Right hindlimb (tissue), 1 donor: ENCODE measurements at places on chromosomes 16 and 17.

- DNase-seq = no peak
Measured at GRCh38 chr16:22318690-22319358, 21.6 kb downstream of the POLR3E start.

- no peak for DNase-seq
Measured at GRCh38 chr17:68324114-68324513, 32.8 kb downstream of the ARSG start.

- DNase-seq = no peak
Measured at GRCh38 chr17:77354420-77354669, 213.6 kb downstream of the SEC14L1 start.

- no peak for DNase-seq
Measured at GRCh38 chr17:71117466-71117865, 948.1 kb downstream of the KCNJ2 start.

DNA sequence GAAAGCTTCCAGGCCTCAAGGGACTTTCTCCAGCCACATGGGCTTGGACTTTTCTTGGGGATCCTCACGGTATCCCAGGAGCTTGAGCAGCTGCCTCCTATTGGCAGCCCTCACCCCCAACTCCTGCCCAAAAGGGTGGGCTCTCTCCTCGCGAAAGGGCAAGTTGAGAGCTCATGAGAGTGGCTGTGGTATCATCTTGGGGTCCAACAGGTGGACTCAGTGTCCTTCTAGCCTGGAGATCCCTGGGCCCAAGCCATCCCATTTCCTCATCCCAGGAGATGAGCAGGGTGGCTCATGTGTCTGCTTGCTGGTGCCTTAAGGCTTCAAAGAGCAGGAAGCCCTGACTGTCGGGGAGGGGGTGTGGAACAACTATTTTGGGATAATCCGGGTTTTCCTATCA lies 17.7 kb downstream of the TBX4 start:
- no peak for DNase-seq

DNA sequence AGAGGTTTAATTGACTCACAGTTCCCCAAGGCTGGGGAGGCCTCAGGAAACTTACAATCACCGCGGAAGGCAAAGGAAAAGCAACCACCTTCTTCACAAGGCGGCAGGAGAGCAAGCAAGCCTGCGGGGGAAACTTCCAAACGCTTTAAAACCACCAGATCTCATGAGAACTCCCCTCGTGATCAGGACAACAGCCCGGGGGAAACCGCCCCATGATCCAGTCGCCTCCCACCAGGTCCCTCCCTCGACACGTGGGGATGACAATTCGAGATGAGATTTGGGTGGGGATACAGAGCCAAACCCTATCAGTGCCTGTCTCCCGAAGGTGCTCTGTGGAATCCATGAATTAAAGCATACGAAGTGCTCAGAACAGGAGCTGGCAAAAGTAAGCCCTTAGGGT lies 43.9 kb upstream of the ABR start:
- DNase-seq = no peak

DNA sequence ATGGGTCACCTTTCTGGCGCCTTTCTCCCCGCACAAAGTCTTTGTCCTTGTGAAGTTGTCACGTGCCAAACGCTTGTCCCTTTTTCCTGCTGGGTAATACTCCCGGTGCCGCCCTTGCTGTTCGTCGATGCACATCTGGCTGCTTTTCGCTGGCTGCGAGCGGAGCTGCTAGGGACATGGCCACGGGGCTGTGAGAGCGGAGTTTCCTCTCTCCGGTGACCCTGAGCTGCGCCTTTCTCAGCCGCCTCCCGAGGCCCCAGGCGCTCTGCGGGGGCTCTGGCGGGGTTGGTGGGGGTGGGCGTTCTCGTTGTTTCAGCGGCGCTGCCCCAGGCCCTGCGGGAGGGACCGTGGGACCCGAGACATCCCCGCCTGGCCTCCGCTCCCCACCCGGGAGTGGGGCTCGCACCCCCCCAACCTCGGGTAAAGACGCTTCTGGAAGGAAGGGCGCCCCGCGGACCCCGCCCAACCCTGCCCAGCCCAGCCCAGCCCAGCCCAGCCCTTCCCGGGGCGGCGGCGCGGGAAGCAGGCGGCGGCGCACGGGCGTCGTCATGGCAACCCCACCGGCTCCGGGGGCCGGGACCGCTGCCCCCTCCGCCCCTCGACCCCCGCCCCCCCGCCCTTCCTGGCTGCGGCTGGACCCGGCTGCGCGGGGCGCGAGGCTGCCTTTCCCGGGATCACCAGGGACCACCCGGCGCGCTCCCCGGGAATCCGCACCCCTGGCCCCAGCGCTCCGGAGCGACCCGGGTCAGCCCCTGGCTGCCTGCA lies 12.3 kb downstream of the CHMP6 start:
- DNase-seq = no peak

DNA sequence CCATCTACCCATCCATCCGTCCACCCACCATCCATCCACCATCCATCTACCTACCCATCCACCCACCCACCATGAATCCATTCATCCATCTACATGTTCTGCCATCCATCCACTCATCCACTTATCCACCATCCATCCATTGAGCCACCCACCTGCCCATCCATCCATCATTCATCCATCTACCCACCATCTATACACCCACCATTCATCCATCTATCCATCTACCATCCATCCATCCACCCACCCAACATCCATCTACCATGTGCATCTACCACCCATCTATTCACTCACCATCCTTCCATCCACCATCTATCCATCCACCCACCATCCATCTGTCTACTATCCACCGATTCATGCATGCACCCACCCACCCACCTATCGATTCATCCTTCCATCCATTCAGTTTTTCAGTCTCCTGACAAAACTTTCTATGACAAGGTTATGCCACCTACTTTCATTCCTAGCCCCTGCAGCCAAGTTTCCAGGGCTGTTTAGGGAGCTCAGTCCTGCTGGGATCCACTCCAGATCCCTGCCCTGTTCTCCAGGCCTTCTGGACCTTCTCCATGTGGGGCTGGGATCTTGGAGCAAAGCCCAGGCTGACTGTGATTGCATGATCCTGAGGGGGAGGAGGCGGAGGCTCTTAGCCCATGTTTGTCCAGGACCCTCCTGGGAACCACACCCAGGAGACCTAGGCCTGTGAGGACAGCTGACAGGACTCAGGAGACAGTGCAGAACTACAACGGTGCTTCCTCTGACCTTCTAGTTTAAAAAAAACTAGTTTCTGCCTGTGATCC lies 27.4 kb downstream of the BCO1 start:
- peak; percentile 70 for DNase-seq

DNA sequence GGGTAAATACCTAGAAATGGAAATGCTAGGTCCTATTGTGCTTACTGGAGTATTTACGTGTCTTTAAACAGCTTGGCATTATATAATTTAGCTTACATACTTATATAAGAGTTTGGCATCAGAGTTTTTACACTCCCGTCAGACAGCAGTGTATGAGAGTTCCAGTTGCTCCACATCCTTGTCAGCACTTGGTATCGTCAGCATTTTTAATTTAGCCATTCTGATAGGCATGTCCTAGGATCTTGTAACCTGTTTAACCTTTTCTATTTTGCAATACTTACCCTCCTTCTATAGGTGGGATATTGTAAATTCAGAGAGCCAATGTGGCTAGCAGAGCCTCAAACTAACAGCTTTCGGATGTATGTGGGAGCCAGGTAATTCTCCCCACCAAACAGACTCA lies 228.3 kb upstream of the EEF2KMT start:
- no peak for DNase-seq

GRCh38 chr16:22372882-22373661 lies 1.3 kb downstream of the CDR2 start:
- no peak for DNase-seq

DNA sequence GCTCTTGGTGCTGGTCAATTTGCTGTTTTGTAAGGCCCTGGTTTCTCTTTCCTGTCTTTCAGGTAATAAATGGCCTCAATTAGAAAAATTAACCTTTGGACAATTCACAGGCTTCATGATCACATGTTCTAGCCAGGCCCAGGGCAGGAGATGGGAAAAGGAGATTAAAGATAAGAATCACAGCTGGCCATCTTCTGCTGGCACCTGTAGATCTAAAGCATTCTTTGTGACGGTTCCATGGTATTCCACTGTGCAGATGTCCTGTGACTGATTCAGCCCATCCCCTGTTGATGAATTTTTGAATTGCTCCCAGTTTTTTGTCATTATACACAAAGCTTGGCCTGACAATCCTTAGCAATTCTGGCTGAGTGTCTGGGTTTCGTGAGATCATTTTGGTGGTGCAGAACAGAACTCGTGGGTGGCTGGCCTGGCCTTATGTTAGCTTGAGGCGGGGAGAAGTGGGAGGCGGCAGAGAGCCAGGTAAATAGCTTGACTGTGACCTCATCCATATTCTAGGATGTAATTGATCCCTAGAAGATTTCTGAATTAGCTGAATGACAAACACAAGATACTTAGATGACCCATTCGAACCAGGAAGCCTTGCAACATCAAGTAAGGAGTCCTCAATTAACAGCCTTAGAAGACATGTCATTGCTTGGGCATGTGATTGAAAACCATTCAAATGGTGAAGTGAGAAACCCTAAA lies 14.1 kb downstream of the TMC5 start:
- no peak for DNase-seq

- DNase-seq = peak; percentile 21
Measured at GRCh38 chr17:77499699-77500435, 359.1 kb downstream of the SEC14L1 start.

GRCh38 chr16:11877374-11877773 lies 26.0 kb upstream of the RSL1D1 start:
- no peak for DNase-seq

DNA sequence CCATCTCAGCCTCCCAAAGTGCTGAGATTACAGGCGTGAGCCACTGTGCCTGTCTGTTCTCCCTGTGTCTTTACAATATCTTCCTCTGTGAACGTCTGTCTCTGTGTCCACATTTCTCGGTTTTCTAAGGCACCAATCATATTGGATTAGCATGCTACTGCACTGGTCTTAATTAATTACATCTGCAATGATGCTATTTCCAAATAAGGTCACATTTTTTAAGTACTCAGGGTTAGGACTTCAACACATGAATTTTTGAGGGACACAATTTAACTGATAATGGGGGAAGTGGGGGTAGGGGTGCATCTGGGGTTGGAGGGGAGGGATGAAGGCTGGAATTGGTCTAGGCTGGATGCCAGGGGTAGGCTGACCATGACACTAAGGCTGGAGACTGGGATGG lies 102.6 kb downstream of the N4BP1 start:
- DNase-seq = no peak

DNA sequence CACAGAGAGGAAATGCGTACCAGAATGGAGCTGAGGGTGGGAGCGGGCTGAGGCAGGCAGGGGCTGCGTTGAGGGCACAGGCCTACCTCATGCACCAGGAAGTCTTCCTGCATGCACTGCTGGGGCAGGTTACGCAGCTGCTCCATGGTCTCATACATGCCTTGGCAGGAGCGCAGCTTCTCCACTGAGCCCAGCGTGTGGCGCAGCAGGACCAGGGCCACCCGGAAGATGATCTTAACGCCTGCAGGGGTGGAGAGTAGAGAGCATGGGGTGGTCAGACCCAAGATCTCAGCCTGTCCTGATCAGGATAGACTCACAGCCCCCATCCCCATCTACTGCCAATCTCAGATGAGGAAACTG lies 3.4 kb upstream of the CD2BP2 start:
- no peak for DNase-seq

DNA sequence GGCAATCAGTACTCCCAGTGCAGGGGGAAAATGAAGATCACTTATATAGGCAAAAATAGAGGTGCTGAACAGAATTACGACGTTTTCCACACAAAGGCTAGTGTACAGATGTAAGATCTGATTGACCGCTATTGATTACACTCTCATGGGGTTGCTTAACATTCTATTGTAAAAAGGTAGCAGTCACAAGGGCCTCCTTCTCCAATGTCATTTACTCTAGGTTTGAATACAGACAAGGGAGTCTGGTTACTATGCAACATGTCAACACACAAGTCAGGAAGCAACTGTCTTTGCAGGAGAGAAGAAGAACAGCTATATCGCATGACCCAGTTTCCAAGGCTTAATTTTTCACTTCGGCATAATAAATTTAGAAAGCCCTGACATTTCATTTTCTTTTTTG lies 7.9 kb downstream of the KRT37 start:
- DNase-seq = no peak

- DNase-seq = no peak
Measured at GRCh38 chr17:41555105-41555887, 16.6 kb downstream of the KRT9 start.

DNA sequence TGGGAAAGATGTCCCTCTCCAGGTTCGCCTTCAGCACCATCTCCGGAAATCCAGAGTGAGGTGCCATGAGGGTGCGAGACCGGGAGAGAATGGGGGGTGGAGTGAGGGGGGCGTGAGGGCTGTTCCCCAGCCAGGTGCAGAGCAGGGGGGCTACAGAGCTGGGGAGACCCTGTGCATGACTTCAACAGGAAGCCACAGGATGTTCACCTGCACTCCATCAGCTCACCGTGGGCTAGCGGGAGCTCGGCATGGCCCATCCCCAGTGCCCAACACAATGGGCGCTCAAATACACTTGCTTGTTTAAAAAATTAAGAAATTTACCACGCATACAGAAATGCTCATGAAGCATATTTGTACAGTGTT lies 27.7 kb downstream of the TMEM235 start:
- no peak for DNase-seq

DNA sequence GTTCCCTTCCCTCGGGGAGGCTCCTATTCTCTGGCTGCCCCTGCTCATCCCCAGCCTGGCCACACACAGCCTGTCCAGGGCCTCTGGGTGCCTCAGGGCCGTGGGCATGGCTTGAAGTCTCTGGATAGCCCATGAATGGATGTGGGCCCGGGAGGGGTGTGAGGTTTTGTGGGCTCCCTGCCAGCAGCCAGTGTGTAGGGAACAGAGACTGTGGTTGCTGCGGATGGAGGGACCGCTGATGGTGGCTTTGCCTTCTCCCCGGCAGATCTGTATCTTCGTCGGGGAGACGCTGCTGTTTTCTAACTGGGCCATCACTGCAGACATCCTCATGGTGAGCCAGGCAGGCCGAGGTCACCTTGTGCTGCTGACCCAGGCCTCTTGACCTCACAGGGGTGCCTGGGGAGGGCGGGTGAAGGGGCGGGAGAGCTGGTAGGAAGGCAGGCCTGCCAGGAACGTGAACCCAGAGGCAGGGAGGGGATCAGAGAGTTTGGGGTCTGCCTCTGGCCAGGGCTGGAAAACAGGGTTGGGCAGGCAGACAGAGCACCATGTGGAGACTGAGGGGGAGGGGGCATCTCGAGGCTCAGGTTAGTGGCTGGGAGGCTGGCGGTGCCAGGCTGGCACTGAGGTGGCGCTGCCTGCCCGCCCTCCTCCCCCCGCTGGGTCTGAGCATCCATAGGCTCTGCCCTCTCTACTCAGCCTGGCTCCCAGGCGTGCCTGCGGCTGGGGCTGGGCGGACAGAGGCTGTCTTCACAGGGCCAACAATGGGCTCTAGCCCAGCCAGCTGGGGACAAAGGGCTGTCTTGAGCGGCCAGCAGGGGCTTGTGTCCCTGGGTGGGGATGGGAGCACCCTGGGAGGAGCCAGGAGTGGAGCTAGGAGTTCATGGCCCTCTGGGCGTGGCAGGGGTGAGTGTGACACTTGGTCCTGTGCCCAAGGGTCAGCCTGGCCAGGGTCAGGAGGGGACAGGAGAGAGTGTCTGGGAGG lies 21.4 kb downstream of the MYBBP1A start:
- peak; percentile 61 for DNase-seq

GRCh38 chr17:61815863-61816503 lies 47.3 kb downstream of the BRIP1 start:
- DNase-seq = no peak
